Astrocyte (in vitro differentiated cells and primary cell): ENCODE measurements at places on chromosomes 6 and 20. TPM values are rescaled to one million over a fixed set of nuclear protein-coding genes. Genes with fewer than 3 reads are reported as not detected.
A peak's percentile ranks its signal among the peaks of the same experiment; 100 is the strongest.

Gene C6orf163
- total RNA-seq = 1.6 and 2.9 TPM in 2 replicates

Gene FOXA2
- not detected in 2 replicates for total RNA-seq

Gene NKX2-4
- total RNA-seq = not detected in 2 replicates

Gene ANKRD66
- total RNA-seq = not detected in 2 replicates

Gene CDH26
- 0.17 and 0.34 TPM in 2 replicates for total RNA-seq

Gene TNFAIP3
- 16.2 and 16.8 TPM in 2 replicates for total RNA-seq

Gene ADGRB3
- 0.77 and 0.87 TPM in 2 replicates for total RNA-seq

Gene MICB
- 4.1 and 5.8 TPM in 2 replicates for total RNA-seq

Gene RFX6
- total RNA-seq = not detected in 2 replicates

Gene FOXP4
- total RNA-seq = 41.9 and 43.7 TPM in 2 replicates

DNA sequence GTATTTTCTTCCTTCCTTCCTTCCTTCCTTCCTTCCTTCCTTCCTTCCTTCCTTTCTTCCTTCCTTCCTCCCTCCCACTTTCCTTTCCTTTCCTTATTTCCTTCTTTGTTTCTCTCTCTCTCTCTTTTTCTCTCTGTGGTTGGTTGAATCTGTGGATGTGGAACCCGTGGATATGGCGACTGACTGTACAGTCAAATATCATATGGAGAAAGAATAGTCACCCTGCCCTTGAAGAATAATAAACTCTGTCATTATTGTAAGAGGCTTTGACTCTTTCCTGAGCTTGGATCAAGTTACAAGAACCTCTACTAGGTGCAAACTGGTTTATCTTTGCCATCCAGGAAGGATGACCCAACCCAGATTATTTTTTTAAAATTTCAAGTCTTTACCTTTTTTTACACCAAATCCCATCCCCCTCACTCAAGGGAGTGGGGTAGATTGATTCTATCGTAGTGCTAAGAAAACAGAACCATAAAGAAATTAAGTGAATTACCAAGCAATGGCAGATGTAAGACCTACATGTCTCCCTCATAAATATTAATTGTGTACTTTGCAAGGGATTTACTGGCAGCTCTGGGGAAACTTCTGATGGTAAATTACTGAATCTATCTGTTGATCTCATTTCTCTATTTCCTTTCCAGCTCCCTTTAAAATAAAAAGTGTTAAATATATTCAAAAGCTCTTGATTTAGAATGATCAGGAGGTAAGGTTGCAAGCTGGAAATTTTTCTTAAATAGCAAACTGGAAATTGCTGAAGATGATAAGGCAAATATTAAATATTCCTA lies 667.5 kb downstream of the UTRN start:
- no peak for DNase-seq

DNA sequence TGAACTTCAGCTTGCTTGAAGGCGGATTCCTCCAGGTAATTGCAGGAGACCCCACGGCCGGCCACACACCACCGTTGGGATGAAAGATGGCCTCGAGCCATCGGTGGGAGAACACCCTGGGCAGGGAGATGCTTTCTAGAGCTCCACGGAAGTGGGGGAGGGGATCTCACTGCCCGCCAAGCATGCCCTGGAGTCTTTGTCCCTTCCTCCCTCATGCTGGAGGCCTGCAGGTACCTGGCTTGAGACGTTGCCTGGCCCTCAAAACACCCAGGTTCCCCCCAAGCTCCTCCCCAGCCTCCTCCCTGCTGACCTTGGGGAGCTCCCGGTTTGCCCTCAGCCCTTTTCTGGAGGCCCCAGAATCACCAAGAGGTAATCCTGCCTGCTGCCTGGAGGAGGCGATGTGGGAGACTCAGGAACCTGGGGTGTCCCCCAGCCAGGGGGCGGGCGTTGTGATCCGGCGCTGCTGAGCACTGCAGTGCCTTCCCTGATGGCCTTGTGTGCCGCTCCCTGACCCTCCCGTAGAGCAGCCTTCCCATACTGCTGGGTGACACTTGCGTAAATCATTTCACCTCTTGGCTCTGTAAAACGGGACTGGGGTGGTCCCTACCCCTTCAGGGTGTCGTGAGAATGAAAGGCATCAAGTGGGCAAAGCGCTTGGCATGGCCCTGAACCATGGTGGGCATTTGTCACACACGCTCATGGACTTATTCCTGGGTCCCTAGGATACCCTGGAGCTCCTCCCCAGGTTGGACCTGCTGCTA lies 91.4 kb downstream of the CEBPB start:
- no peak for DNase-seq

DNA sequence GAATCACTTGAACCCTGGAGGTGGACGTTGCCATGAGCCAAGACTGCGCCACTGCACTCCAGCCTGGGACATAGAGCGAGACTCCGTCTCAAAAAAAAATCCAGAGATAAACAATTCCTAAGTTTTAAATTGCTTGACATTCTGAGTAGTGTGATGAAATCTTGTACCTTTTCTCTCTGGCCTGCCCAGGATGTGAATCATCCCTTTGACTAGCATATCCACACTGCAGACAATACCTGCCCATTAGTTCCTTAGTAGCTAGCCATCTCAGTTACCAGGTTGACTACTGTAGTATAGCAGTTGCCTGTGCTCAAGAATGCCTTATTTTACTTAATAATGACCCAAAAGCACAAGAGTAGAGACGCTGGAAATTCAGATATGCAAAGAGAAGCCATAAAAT lies 2.8 kb downstream of the ZFP57 start:
- DNase-seq = no peak

- no peak for DNase-seq
Observed at GRCh38 chr6:12980741-12981140, 264.2 kb downstream of the PHACTR1 start.

- no peak for DNase-seq
Observed at GRCh38 chr6:166611631-166612030, 15.4 kb downstream of the RPS6KA2 start.

- peak; percentile 95 for DNase-seq
Observed at GRCh38 chr6:2531426-2532215, 219.1 kb downstream of the MYLK4 start.

DNA sequence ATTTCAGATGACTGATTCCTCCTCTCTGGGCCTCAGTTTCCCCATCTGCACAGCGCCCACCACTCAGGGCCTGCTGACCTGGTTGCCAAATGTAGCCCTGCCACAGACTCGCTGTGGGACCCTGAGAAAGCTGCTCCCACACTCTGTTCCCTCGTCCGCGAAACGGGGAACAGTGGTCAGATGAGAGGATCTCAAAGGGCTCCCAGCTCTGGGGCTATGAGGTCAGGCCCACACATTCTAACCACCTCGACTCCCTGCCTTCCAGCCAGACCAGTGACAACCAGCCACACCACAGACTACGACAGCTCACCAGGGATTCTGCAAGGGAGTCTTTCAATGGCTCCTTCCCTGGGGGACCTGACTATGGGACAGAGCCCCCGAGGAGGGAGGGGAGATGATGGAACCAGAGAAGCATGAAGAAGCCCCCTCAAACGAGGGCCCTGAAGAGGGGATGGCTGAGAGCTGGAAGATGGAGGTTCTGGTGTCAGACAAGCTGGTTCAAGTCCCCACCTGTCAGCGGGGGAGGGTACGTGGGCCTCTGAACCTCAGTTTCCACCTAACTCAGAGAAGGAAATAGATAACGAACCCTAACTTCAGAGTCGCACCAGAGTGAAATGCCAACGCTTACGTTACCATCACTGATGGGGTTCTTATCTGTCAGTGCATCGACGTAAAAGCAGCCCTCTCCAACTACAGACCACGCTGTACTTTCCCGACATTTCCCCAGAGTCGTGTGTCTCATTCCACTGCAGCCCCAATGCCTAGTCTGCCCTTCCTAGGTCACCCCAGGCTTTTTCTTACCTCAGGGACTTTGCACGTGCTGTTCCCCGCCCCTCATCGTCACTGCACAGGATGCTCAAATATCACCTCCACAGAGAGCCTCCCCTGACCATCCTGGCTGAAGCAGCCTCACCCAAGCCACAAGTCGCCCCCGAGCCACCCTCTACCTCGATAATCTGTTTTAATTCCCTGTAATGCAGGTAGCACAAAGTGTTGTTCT lies 60.5 kb downstream of the PREX1 start:
- no peak for DNase-seq

- DNase-seq = peak; percentile 75
Observed at GRCh38 chr6:12709116-12709515, 7.5 kb upstream of the PHACTR1 start.

GRCh38 chr20:40952136-40952535 lies 76.5 kb upstream of the TOP1 start:
- DNase-seq = no peak

DNA sequence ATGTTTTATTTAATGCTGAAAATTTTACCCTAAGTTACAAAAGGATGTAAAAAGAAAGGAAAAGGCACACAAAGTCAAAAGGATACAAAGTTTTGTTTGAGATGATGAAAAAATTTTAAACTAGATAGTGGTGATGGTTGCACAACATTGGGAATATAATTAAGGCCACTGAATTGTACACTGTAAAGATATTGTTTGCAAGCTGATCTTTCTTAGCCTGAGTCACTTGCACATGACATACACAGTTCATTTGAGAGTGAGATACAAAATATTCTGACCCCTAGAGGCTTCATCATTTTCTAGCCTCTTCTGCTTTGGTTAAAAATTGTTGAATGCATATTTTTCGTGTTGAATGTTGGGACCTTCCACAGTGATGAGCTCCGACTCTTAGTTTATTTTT lies 462.6 kb downstream of the HDGFL1 start:
- DNase-seq = no peak

- DNase-seq = no peak
Observed at GRCh38 chr6:11727346-11727997, 51.1 kb downstream of the ADTRP start.

DNA sequence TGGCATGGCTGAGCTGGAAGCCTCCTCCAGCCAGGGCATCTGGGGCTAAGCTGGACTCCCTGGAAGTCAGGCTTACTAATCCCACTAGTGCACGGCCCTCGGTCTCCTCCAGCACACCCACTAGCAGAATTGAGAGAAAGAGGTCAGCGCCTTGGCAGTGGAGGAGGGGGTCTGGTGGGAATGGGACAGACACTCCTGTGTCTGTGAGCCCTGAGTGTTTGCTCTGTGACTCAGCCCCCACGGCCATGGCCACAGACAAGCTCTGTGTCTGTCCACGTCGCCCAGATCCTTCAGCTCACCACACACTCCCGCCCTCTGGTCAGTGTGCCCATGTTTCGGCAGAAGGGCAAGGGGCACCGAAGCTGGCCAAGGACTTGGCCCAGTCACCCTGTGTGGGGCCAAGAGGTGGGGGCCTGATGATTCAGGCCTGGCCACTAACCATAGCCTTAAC lies 8.8 kb downstream of the MDFI start:
- no peak for DNase-seq

- DNase-seq = peak; percentile 74
Observed at GRCh38 chr6:31663961-31664789, 622 bp downstream of the GPANK1 start.

DNA sequence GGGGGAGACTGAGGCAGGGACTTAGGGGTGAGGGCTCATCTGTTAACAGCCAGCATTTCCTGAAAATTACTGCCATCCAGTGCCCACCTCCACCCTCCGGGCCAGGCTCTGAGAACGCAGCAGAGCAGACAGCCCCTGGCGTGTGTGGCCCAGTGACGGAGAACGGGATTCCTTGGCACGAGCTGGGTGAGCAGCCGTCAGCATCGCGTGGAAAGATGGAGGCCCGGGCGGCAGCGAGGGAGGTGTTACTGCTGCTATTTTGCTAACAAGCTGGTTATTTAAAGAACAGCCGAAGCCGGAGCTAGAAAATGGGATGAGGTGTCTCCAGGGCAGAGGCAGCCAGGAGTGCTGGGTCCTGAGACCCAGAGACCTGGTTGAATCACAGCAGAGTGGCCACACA lies 62.7 kb downstream of the DLGAP4 start:
- DNase-seq = no peak

GRCh38 chr6:125952764-125953501 lies 3.6 kb upstream of the HINT3 start:
- DNase-seq = no peak

GRCh38 chr20:9160757-9161156 lies 91.9 kb downstream of the PLCB4 start:
- no peak for DNase-seq

DNA sequence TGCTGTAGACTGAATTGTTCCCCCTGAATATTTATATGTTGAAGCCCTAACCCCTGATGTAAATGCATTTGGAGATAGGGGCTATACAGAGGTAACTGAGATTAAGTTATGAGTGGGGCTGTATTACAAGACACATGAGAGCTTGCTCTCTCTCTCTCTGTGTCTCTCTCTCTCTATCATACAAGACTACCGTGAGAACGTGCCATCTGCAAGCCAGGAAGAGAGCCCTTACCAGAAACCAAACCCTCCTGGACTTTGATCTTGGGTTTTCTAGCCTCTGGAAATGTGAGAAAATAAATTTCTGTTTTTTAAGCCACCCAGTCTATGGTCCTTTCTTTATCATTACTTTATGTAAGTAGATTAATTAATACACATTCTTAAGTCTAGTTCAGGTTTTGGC lies 249.3 kb upstream of the MAN1A1 start:
- DNase-seq = no peak

DNA sequence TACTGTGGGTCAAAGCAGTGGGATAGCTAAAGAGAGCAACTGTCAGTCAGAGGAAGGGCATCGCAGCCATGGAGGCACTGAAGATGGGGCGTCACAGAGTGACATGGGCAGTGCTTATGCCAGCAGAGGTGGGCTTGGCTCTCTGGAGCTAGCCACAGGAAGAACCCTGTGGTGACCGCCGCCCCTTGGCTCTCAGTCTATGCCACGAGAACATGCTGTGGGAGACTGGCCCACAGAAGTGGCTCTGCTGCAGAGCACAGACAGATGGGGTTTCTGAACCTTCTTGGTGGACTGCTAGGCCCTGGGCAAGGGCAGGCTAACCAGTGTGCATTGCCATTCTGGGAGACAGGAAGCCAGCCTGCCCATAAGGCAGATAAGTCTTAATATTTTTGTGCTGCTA lies 290.0 kb upstream of the SUPT3H start:
- DNase-seq = no peak

DNA sequence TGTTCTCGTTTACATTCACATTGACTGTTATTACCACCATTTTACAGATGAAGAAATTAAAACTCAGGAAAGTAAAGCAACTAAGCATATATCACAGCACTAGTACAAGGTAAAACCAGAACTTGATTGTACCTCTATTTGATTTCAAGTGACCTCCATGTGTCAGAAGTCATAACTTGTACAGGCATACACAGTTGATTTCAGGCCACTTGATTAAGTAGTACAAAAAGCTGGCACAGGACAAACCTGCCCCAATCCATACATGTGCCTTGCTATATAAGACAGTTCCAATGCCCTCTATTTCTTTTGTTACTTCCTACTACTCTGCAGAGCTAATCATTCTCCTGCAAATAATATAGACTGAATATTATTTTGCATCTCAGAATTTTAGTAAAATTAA lies 58.8 kb upstream of the VGLL2 start:
- DNase-seq = no peak

- DNase-seq = peak; percentile 75
Observed at GRCh38 chr6:56437171-56437900, 190.0 kb upstream of the COL21A1 start.

DNA sequence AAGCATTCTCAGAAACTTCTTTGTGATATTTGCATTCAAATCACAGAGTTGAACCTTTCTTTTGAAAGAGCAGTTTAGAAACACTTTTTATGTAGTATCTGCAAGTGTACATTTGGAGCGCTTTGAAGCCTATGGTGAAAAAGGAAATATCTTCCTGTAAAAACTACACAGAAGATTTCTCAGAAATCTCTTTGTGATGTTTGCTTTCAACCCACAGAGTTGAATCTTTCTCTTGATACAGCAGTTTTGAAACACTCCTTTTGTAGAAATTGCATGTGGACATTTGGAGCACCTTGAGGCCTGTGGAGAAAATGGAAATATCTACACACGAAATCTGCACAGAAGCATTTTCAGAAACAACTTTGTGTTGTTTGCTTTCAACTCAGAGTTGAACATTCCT lies 612.3 kb upstream of the ZNF337 start:
- no peak for DNase-seq

- no peak for DNase-seq
Observed at GRCh38 chr6:16540804-16541752, 220.2 kb downstream of the ATXN1 start.
